HuH-7 (cell line): ENCODE measurements at places on chromosomes 13 and 19.

GRCh38 chr13:58587183-58587582, 955.6 kb downstream of the PCDH17 start:
- no peak for DNase-seq

- no peak for DNase-seq
These were observed 61.2 kb downstream of the MBD3L1 start for GRCh38 chr19:8893419-8893818.

- DNase-seq, result no peak
These were observed 35.1 kb downstream of the DNMT1 start for GRCh38 chr19:10159610-10160009.

- DNase-seq, result no peak
These were observed 1.6 kb upstream of the CACNG6 start for GRCh38 chr19:53989600-53990533.

GRCh38 chr13:46168341-46168740, 13.6 kb downstream of the LCP1 start:
- DNase-seq, result no peak

DNA sequence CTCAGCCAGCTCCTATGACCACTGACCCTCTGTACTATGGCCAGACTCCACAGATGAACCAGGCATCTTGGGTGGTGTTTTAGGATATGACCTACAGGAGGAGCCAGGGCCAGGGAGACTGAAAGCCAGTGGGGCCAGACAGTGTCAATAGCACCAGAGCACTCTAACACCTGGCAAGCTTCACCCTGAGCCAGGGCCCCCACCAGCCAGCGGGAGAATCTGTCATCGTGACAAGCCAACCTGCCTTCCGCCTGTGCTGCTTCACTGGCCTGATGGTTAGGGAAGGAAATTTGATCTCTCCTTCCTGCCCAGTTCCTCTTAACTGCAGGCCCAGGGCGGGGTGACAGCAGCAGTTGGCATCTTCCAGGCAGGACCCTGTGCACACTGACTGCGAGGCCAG, 222.4 kb downstream of the UQCRFS1 start:
- DNase-seq, result no peak

DNA sequence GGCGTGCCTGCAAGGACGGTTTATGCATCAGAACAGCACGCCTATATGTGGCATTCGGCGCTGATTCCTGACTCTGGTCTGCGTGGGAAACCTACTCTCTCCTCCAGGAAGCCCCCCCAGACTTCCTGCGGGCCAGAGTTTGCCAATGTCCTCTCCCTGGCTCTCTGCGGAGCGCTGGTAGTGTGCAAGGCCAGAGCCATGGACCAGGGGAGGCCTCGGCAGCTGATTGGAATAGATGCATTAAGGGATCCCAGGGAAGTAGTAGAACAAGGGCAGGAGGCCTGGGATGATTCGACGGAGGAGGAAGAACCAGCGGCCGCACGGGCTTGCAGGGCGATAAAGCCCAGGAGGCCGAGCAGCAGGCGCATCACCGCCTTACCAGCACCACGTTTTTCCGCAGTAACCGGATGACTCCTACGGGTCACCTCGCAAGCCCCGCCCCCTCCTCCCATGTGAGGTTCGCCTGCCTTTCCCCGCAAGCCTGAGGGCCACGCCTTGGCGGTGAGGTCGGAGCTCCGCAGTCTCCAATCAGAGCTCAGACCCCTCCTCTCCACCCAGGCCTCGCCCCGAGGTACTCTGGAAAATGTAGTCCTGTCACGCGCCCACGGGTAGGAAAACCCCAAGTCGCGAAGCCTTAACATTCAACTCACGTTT, 5.0 kb downstream of the CLEC11A start:
- DNase-seq, result no peak

- DNase-seq, result no peak
These were observed 19.6 kb upstream of the FRY start for GRCh38 chr13:32011971-32012370.

GRCh38 chr13:112055036-112055914, 11.7 kb upstream of the SOX1 start:
- DNase-seq, result no peak

- no peak for DNase-seq
These were observed 325 bp upstream of the AZU1 start for GRCh38 chr19:827314-827709.

DNA sequence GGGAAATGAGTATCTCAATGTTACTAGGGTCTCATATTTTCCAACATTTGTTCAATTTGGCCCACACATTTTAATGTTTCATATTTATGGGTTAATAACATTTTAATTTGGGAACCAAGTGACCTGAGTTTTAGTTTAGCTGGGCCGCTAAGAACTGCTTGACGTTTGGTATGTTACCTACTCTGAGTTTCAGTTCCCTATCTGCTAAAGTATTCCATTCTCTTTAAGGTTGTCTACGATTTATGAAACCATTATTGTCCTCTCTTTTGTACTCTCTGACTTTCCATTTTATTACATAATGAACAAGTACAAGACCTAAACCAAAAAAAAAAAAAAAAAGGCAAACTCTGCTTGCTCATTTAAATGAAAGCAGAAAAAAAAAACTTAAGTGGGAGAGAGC, 89.9 kb downstream of the FGF14 start:
- no peak for DNase-seq

GRCh38 chr19:43811837-43812236, 9.6 kb upstream of the LYPD5 start:
- no peak for DNase-seq

DNA sequence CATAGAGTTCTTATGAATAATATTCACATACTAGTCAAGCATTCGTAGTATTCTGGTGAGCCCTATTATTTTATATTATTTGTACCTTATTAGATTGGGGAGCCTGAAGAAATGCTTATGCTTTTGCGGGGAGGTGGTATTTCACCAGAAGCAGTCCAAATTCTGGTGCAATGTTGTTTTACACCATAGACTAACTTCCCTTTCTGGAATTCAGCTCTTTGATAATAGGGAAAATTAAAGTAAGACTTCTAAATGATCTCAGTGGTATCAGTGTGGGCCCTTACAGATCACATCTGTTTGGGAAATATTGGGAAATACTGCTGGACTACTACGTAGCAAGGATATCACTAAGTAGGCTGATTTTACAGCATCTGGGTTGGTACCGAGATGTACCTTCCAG, 34.2 kb downstream of the KCTD12 start:
- no peak for DNase-seq

- DNase-seq, result no peak
These were observed 10.3 kb downstream of the GJB6 start for GRCh38 chr13:20221772-20222171.

DNA sequence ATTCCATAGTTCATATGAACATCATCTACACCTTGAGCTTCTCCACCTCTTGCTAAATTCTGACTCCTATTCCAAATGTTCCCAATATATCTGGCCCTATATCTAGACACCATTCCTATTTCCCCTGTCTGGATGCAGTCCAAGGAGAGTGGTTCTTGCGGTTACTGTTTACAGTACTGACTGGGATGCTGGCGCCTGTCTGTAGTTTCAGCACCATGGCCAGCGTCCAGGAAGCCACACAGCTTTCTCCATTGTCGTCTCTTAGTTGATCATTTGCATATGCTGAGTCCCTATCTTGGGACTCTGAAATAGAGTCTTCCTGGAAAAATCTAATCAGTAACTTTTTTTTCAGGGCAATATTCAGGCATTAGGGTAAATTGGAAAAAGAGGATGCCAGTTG, 14.9 kb downstream of the LAIR2 start:
- DNase-seq, result peak; percentile 54

GRCh38 chr19:39677961-39678889, 22.5 kb downstream of the LGALS16 start:
- DNase-seq, result peak; percentile 14

DNA sequence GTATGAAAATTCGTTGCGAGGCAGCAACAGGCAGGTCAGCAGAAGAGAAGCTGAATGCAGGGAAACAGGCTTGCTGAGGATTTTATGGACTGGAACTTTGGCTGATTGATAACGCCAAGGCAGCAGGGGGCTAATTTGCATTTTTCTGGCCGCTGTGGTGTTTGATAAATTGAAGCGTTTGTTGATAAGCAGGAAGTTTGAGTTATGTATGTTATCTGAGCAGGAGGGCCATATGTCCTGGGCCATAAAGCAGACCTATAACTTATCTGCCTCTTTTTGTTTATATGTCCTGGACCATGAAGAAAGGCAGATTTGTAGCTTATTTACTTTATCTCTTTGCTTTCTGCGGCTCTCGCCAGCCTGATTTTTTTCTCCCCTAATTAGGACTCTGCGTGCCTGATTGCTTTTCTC, 65.9 kb downstream of the ZNF627 start:
- DNase-seq, result no peak

- DNase-seq, result no peak
These were observed 178.2 kb downstream of the B3GLCT start for GRCh38 chr13:31377946-31378345.

GRCh38 chr13:26616126-26616525, 58.6 kb downstream of the WASF3 start:
- no peak for DNase-seq

- DNase-seq, result peak; percentile 87
These were observed 4.7 kb downstream of the EPS8L1 start for GRCh38 chr19:55080121-55080967.

GRCh38 chr13:75359266-75359665, 122.7 kb downstream of the TBC1D4 start:
- DNase-seq, result no peak

- no peak for DNase-seq
These were observed 117.6 kb upstream of the SOX1 start for GRCh38 chr13:111949311-111949710.

- no peak for DNase-seq
These were observed 47.2 kb downstream of the TM9SF2 start for GRCh38 chr13:99548448-99548847.

GRCh38 chr13:34241332-34241731, 423.4 kb downstream of the RFC3 start:
- no peak for DNase-seq

GRCh38 chr13:98842070-98842469, 89.6 kb upstream of the SLC15A1 start:
- no peak for DNase-seq

DNA sequence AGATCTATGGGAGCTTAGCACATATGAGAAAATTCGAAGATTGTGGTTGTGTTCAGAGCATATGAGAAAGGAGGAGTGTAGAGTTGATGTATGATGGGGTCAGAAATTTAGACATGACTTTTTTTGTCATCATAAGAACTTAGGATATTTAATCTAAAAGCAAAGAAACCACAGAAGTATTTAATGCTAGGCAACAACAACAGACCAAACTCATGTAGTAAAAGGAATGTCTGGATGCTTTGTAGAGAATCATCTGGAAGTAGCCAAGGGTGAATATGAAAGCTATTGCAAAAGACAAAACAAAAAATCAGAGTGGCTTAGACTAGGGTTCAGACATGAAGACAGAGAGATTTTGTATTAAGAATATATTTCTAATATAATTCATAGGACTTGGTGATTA, 190.3 kb downstream of the SLITRK1 start:
- no peak for DNase-seq
